Stimulated activated CD4-positive, alpha-beta T cell treated with anti-CD3 and anti-CD28 coated beads, Interleukin-2, amount 100 ng/mL, for 4 hours (primary cell): ENCODE measurements at places on chromosomes 3 and 15.

- DNase-seq: no peak
Measured at GRCh38 chr3:76442374-76442915, 597.5 kb upstream of the ROBO2 start.

DNA sequence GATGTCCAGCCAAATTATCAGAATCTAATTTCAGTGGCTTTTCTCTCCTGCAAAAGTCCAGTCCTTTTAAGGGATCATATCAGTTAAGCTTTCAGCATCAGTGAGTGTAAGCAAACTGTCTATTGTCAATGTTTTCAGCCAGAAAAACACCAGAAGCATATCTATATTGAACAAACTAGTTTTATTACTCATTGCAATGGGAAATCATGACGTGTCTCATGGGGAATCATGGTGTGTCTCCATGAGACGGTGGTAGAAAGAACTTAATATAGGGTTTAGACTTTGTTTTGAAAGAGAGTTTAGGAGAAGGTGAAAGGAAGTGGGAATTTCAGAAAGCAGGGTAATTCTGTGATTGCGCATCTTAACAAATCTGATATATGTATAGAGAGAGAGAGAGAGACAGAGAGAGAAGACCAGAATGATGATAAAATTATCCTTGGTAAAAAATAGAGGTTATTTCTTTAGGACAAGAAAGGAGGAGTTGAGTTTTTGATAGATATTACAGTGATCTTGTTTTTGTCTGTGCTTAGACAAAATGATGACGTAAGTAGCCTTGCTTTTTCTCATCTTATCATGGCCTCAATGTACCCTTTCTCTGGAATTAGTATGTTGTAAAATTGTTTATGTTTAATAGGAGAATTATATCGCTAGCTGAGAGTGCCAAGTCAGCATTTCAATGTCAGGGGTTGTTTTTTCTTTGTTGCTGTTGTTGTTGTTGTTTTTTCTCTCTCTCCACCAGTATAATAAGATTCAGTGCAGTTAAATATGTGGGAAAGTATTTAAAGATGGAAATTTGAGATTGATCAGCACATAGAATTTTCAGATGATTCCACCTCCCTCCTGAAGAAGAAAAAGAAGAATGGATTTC is 129.9 kb upstream of the OSTN start:
- no peak for DNase-seq

- DNase-seq: no peak
Measured at GRCh38 chr15:94064676-94065313, 166.6 kb upstream of the MCTP2 start.

GRCh38 chr15:82928711-82929110 is 23.8 kb downstream of the HOMER2 start:
- no peak for DNase-seq

- no peak for DNase-seq
Measured at GRCh38 chr3:194023501-194024280, 112.3 kb upstream of the HES1 start.

GRCh38 chr15:55327387-55327786 is 8.4 kb downstream of the PIGB start:
- no peak for DNase-seq

DNA sequence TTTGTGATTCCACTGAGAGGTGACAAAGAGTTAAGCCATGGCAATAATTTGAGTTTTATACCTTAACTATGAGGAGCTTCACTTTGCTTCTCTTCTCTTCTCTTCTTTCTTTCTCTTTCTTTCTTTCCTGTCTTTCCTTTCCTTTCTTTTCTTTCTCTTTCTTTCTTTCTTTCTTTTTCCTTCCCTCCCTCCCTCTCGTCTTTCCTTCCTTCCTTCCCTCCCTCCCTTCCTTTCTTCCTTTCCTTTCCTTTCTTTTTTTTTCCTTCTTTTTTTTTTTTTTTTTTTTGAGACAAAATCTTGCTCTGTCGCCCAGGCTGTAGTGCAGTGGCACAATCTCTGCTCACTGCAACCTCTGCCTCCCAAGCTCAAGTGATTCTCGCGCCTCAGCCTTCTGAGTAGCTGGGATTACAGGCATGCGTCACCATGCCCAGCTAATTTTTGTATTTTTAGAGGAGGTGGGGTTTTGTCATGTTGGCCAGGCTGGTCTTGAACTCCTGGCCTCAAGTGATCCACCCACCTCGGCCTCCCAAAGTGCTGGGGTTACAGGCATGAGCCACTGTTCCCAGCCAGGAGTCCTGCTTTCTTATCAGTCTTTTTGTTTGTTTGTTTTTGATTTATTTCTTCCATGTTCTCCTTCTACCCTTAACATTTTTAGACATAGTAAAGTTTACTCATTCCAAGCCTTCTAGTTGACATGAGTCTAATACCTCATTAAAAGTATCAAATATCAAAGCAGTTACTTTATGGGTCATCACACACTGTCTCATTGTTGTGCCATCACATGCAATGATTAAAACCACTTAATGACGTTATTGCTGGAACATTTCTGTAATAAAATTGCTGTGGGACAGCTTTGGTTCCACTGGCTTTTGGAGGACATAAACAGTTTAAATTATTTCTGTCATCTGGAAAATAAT is 29.9 kb downstream of the SLC49A4 start:
- no peak for DNase-seq

- DNase-seq: no peak
Measured at GRCh38 chr15:101401286-101401685, 88.2 kb downstream of the PCSK6 start.

- no peak for DNase-seq
Measured at GRCh38 chr15:47609693-47610092, 107.6 kb upstream of the SEMA6D start.

- no peak for DNase-seq
Measured at GRCh38 chr3:46599590-46599989, 12.7 kb upstream of the FAM240A start.

- DNase-seq: no peak
Measured at GRCh38 chr15:41258750-41259471, 27.8 kb downstream of the CHP1 start.

- no peak for DNase-seq
Measured at GRCh38 chr3:196992461-196993065, 23.9 kb upstream of the PIGZ start.
